ENCODE measurements at places on chromosomes 1 and 21.

DNA sequence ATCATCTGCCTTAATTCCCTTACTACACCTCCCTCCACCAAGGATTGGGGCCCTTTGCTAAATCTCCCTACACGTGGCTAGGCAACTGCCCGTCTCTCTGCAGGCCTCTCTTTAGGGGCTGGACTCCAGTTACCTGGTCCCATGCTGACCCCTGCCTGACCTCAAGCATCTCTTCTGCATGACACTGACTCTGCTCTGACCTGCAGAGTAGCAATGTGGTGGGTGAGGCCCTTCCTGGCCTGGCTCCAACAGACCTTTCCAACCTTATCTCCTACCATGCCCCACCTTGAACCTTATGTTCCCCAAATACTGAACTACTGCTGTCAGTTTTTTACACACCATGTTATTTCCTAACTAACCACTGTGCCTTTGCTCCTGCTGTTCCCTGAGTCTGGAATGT lies 45.9 kb upstream of the EPS15 start:
- no peak for DNase-seq

DNA sequence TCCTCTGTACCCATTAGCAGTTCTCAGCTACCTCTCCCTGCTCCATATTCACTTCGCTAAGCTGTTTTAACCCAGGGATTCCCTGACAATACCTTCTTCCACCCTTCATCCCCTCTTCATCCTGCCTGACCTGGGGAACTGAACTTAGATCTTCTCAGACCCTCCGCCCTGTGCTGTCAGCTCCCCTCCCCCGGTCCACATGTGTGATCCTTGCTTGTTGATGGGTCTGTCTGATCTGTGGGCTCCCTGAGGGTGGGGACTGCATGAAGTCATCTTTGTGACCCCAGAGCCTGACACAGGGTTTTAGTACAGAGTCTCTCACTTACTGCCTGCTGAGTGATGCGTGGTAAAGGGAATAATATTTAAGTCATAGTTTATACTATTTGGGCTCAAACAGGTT lies 11.8 kb downstream of the CHAF1B start:
- no peak for DNase-seq

GRCh38 chr1:3270403-3271245 lies 183.8 kb upstream of the ARHGEF16 start:
- DNase-seq: no peak

DNA sequence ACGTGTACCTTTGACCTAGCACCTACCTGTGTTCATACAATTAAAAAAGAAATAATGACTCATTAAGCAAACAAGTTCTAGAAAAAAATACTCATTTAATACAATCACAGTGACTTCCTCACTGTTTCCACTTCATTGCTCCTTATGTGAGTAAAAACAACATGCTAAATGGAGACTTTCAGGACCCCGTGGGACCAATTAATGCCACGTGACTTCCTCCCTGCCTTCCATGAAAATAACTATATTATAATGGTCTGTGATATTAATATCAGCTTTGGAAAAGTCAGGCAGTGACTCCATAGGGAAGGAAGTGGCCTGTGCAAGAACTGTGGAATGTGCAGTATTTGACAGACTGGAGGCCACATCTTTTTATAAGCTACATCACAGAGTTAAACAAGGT lies 337.8 kb downstream of the HLX start:
- no peak for DNase-seq

DNA sequence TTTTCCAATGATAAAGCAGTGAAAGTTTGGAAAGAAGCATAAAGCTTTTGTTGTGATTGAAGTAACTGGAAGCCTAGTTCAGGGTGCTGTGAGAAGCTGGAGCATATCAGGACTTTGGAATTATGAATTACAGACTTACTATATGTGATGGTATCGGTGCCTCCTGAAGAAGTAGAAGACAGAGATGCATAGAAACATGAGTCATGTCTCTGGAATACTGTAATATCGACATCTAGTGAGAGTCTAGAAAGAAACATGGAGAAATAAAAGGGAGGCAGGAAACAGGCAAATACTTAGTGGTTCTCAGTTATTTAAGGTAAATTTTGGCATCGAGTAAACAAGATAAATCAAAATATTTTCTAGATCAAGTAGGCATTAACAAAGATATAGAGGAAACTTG lies 103.0 kb downstream of the CAMTA1 start:
- no peak for DNase-seq

Measured in A549 (cell line).